ENCODE measurements at places on chromosomes 3 and 15. TPM values are rescaled to one million over a fixed set of nuclear protein-coding genes. Genes with fewer than 3 reads are reported as not detected.

SAMD7 gene
- not detected for total RNA-seq

- DNase-seq, result no peak
Measured at GRCh38 chr15:41511331-41511898, 2.2 kb downstream of the LTK start.

RBP2 gene
- not detected for total RNA-seq

GRCh38 chr3:121252676-121253075 is 293.1 kb downstream of the POLQ start:
- no peak for DNase-seq

DNA sequence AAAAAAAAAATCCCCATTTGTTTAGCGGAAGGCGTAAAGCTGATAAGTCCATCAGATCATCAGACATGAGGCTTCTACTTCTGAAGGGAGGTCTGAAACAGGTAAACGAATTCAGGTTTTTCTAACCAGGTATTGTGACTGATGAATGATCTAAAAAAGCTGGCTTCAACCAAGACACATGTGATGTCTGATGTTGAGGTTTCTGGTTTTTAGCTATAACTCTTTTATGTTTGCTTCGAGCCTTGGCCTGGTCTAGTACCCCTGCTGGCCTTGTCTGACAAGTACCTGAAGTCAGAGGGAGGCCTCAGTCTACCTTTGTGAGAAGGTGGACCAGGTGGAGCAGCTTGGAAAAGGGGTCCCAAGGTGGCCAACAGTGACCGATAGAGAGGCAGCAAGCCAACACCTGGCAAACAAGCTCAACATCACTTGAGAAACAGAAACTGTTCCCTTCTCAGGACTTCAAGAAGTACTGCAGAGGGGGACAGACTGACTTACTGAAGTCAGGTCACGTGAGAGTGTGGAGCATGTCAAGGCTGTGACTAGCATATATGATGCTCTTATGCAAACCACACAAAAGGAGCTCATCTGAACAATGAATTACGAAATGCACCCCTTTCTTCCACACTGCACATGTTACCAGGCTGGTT is 33.0 kb upstream of the CA12 start:
- no peak for DNase-seq
